Stimulated activated CD4-positive, alpha-beta T cell treated with anti-CD3 and anti-CD28 coated beads, Interleukin-12 subunit alpha, Interleukin-12 subunit beta, amount 100 ng/mL, for 24 hours (primary cell): ENCODE measurements at places on chromosomes 2 and 18.

DNA sequence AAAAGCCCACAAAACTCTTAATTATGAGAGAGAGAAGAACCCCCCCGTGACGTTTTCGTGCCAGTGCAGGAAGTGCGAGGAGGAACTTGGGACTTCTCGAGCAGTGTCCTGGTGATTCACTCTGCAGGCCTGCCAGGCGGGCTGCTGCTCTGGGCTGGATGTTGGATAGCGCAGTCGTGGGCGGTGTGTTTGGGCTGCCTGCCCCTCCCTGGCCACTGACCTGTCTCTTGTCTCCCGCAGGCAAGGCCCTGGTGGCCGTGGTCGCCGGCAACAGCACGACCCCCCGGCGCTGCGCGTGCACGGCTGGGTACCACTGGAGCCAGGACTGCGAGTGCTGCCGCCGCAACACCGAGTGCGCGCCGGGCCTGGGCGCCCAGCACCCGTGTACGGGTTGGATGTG, 29.0 kb downstream of the TNFRSF11A start:
- no peak for DNase-seq

DNA sequence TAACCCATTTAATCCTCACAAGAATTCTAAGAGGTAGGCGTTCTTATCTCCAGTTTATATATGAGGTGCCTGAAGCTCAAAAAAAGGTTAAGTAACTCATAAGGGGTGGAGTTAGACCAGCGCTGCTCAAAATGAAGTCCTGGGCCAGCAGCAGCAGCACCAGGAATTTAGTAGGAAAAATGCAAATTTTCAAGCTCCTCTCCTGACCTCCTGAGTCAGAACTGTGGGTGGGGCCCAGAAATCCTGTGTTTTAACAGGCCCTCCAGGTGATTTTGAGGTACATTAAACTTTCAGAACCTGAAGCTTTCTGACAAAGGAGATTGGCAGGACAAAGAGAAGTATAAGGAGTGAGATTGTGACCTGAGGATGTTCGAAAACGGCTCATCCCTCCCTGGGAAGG, 66.0 kb upstream of the CCDC85A start:
- DNase-seq: no peak

GRCh38 chr2:144027593-144027992, 492.3 kb downstream of the ZEB2 start:
- no peak for DNase-seq

DNA sequence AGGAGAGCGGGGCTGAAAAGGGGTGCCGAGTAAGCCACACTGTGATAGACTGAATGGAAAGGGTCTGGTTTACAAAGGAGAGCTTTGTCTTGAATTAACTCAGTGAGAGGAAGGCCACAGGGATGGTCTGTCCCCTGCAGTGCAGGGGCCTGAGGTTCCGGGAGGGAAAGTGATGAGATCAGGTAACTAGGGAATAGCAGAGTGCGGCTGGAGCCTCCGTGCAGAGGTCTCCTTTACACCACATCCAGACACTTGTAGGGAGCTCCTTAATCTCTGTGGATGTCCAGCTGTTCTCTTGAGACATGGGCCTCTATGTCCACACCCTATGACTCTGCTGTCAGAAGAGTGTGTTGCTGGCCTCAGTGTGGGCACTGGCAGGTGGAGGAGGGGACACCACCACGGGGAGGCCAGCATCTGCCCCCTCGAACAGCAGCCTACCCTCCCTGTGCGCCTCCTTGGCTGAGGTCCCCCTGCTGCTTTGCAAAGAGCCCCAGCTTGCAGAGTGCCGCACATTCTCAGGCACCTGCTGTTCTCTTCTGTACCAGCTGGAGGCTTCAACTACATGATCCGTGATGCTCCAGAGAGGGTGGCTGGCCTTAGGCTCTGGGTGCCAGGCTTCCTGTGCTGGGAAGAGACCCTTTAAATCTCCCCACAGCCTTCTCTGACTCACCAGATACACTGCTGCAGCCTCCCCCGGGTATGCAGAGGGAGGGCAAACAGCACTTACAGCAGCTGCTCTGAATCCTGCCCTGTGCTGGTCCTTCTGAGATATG, 25.9 kb downstream of the ENOSF1 start:
- DNase-seq: no peak

DNA sequence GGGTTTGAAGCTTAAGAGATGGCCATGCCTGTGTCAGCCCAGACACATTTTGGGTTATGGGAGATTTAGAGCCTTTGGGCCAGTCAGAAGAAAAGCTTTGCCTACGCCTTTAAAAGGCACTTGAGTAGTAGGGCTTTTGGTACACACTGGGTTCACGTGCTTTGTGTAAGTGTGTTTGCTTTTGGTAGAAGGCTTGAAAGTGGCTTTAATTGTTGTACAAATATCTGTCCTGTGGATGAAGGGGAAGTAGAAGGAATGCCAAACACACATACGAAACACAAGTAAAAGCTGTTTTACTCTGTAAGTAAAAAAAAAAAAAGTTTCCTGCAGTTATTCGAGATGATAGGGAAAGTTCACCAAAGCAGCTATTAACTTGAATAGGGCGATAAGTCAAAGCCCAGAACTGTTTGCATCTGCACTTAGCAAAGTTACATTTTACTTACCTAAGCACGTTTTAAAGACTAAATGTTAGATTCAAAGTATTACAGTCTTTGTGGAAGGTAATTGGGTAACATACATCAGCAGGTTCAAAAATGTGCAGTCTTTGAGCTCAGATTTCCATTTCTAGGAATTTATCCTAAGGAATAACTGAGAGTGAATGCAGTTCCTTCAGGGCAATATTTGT, 75.4 kb downstream of the STK25 start:
- DNase-seq: no peak

- no peak for DNase-seq
These were observed 449.0 kb upstream of the MMADHC start for GRCh38 chr2:150036622-150037021.

GRCh38 chr18:76819411-76820136, 2.8 kb upstream of the ZNF236 start:
- no peak for DNase-seq

GRCh38 chr2:55014962-55015939, 35.0 kb downstream of the RTN4 start:
- no peak for DNase-seq

DNA sequence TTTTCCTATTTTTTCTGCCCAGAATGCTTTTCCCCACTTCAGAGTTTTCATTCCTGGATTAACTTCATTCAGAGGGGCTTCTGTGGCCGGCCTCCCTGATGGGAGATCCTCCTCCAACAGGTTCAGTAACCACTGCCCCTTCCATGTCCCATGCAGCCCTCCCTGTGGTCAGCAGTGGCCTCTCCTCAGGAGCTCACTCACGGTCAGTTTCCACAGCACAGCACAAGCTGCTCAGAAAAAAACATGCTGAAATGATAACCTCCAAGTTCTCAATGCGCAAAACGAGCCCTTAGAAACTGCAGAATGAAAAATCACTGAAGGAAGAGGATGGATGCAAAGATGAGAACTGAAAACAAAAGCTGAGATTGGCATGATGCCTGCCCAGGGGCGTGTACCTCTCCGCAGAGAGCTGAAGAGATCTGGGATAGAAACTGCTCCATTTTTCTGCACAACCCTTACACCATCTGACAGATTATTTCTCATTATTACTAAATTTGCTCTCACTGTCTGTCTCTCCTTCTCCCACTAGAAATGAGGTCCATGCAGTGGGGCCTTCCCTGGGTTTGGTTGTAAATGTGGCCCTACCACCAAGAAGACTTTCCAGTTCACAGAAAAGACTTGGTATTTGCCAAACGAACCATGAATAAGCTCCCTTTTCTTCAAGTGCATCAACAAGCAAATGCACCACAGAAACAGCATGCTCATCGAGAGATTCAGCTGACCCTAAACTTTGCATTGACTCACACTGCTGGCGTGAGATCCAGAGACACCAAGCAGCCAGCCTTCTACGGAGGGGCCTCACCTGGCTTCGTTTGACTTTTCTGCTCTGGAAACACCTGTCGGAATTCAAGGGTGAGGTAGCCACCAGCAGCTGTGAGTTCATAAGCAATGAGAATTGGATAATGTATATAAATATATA, 51.5 kb downstream of the TMEM18 start:
- no peak for DNase-seq

GRCh38 chr2:22449696-22450095, 935.3 kb upstream of the KLHL29 start:
- DNase-seq: no peak

GRCh38 chr2:98827625-98828368, 96.9 kb upstream of the MGAT4A start:
- DNase-seq: no peak

GRCh38 chr2:228599297-228599696, 417.8 kb upstream of the SPHKAP start:
- DNase-seq: no peak

- DNase-seq: no peak
These were observed 117.7 kb upstream of the ACVR1C start for GRCh38 chr2:157746234-157746950.

DNA sequence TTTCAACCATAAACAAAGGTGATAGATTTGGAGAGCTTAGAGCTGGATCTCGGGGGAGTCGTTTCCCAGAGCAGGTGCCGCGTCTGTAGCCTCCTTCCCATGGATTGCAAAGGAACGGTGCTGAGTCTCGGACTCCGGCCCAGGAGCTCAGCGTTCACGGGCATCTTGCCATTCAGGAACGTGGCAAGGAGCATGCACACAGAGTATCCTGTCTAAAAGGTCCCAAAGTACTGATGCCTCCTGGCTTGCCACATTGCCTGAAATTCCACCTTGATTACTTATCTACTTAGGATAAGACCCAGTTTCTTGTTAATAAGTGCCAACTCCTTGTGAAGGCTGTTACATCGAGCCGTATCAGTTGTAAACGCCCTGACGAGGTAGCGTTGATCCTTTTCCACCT, 197.8 kb upstream of the MYT1L start:
- DNase-seq: no peak

DNA sequence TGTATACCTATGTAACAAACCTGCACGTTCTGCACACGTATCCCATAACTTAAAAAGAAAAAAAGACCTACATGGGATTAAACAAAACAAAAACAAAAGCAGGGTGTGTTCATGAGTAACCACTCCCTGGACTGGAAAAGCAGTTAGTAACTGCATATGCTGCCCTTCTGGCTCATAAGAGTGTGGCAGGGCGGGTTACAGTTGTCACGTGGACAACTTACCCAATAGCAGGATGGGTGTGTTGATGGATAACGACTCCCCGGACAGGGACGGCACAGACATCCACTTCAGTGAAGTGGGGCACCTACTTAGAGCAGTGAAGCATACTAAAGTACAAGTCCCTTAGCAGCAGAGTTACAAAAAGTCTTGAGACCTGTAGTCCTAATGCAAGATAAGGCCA, 136.7 kb downstream of the CCBE1 start:
- DNase-seq: no peak

- no peak for DNase-seq
These were observed 320.3 kb downstream of the RNF144A start for GRCh38 chr2:7237466-7237865.

- no peak for DNase-seq
These were observed 37.9 kb upstream of the EVA1A start for GRCh38 chr2:75598589-75599155.

DNA sequence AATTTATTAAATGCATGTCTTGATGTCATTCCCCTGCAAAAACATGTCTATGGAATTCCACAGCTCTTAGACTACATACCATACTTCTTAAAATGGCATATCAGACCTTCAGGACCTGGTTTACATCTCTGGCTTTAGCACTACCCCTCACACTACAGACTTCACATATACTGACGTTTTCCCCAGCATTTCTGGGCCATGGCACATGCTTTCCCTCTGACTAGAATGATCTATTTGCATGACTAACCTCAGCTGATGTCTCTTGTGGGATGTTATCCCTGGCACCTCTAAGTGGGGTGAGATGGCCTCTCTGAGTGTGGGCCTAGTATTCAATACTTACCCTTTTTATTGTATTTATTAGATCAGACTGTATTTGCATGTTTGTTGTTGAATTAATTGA, 381.6 kb downstream of the ERBB4 start:
- no peak for DNase-seq

DNA sequence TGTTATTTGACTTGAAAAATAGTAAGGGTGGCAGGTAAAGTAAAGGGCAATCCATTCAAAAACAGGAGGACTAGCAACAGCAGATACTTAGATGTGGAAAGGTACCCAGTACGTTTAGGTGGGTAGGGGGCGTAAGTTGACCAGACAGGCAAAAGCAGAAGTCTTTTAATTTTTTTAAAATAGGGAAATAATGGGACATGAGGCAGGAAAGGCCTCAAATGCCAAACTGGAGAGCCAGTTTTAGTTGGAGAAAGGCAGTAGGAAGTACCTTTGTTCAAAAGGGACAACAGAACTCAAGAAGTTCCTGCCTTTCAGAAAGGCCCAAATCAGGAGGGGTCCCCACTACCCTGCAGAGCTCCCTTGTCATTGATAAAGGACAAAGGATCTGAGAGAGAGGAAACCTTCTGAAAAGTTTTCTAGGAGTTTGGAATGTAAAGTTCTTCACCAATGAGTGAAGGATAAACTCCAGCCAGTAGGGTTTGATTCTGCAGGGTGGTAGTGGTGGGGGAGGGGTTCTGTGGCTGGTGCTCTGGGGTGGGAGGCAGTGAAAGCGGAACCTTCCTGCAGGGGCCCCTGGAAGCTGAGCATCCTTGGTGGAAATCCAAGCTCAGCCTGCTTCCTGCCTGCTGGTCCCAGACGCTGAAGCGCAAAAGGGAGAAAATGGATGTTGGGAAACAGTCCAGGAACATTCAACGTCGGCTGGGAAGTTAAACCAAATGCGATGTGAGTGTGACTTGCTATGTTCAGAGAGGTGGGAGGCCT, 40.1 kb downstream of the TMEM17 start:
- DNase-seq: no peak

DNA sequence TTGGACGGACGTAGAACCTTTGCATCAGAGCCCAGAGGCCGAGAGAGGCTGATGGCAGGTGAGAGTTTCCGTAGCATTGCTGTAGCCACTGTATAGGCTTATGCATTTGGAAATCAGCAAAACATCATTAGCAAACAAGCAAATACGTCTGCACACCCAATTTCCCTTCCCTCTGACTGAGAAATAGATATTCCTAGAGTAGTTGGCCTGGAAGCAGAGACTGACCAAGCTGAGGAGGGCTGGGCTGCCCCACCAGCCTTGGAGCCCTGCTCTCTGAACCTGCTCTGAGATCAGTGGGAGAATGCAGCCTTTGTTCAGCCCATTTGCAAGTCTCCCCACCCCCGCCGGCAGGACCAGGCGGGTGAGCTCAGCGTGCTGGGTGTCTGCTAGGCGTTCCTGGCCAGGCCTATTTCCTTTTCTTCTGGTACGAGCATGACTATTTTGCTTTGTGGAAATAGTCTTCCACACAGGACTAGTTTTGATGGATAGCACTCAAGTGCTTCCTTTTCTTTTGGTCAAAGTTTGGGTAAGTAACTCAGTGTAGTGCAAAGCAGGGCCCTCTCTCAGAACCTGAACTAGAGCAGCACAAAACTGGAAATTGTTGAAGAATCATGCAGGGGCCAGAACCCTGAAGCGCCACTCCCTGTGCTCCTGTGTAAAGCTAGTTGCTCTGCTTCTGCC, 21.9 kb upstream of the RNF149 start:
- no peak for DNase-seq

DNA sequence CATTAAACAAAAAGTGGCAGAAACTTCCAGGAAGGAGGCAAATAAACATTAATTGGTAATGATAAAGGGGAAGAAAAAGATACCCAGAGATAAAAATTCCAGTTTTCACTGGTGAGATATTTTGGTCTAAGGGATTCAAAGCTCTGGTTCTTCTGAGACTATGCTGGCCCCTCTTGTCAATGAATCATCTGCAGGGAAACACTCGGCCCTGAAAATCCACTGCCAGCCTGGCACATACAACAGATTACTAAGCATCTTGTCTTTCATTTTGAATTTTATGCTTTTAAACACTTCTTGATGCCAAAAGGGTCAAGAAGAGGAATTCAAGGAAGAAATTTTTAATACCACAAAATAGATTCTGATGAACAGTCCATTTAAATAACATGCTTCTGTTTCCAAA, 1603.8 kb upstream of the ZEB2 start:
- no peak for DNase-seq

- no peak for DNase-seq
These were observed 24.1 kb downstream of the ACSL3 start for GRCh38 chr2:222884805-222885424.
